ENCODE measurements at places on chromosomes 5 and 9.
A peak's percentile ranks its signal among the peaks of the same experiment; 100 is the strongest.

DNA sequence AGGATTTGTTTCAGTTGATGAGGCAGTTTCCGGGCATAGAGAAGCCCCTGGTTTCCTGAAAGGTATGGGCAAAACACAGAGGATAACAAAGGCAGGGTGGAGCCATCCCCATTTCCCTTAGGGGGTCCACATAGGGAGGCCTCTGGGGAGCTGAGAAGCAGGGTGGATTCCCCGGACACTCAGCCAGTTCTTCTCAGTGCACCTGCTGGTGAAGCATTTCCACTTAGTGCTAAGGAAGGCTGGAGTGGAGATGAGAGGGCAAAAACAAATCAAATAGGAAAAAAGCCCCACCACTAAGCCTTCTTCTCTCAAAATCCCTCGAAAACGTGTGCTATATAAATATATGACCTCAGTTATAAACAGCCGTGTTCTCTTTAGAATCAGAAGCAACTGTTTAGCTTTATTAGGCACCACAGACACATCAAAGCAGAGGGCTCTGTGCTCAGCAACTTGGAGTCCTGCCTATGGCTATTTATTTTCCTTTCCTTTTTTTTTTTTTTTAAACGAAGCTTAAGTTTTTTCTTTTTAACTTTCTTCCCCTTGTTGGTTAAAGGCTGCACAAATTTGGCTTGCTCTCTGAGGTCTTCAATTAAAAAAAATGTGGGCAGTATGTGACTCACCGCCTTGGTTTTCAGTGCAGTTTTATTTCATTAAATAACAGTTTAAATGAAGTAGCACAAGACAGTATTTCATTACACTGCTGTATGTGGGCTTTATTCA lies 67.7 kb downstream of the PRDM6 start:
- no peak for DNase-seq

DNA sequence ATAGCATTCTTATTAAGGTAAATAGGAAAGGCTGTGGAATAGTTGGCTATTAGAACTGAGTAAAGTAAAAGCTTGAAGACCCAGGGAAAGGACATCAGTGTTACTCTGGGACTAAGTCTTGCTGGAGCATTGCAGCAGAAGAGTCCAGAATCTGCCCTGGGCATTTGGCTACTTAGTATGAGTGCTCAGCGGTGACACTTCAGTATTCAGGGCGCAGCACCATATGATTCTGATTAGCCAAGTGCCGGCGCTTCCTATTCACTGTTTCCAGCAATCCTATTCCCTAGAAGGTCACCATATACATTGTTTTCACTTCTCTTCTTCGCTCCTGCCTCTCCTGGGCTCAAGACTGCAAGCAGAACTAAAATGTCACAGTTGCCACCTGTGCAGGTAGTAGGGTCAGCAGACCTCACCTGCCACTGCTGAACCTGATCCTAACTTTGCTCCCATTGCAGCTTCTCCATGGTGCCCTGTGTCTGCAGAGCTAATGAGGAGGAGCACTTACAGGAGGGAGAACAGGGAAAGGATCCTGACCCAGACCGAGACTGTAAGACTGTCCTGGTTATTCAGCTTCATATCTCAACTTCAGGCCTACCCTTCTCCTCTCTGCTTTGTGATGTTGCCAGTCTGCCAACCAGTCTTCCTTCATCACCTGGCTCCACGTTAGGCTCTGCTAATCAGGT lies 313.6 kb upstream of the PIK3R1 start:
- DNase-seq, result no peak

DNA sequence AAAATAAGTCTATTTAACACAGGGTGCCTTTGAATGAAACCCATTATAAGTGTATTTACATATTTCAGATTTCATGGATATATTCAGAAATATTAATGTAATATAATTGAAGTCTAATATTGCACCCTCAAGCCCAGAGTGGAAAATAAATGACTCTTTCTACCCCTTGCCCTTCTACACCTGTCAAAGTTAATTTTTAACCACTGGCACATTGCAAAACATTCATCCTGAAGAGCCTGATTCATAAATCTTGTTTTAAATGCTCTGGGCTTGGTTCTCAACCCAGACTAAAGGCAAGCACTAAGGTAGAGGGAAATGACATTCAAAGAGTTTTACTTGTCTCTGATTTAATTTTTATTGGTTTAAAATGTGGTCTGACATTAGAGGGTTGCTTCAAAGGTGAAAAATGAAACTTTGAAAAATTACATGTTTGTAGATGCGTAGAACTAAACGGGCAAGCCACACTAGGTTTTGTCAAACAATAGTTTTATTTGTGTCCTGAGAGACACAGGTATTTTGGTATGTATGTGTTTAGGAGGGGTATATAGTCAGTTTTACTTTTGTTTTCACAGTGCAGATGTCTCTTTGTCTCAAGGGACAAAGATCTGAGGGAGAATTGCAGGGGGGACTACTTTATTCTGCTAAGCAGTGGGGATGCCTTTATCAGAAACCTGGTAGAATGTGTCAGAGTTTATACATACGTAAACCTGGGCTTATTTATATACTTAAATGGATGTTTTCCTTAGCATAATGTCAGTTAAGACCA lies 69.7 kb downstream of the PIK3R1 start:
- no peak for DNase-seq

DNA sequence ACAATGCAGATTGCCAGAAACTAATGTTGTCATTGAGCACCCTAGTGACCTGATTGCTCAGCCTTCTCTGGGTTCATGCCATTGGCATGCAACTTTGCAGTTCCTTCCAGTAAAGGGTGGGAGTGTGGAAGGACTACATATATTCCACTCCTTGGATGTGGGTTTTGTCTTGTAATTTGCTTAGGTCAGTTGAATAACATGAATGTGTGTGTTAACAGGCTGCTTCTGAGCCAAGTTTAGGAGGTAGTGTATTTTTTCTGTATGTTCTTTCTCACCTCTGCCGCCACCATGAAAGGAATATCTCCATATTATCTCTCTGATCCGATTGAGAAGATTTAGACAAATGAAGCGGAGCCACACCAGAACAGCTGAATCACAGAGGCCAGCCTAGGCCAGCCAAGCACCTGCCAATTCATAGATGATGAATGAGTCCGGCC lies 1929.6 kb upstream of the CDH6 start:
- DNase-seq, result no peak

GRCh38 chr9:98442114-98442513 lies 186.7 kb upstream of the TBC1D2 start:
- no peak for DNase-seq

DNA sequence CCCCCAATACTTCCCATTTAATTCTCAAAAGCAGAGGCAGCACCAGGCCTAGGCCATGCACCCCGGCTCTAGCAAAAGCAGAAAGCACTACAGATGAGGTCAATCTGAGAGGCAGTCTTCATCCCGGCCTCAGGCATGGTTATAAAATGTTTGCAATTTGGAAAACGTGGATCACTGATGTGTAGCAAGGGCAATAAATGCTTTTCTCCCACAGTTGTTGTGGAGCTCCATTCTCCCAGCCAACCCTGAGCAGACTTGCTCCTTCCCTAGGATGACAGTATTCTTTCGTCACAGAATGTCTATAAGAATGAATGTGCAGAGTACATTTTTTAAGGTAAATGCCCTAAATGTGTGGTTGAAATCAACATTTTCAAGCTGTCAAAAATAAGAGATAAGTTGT lies 157.3 kb upstream of the DAPK1 start:
- no peak for DNase-seq

- no peak for DNase-seq
These were observed 5.7 kb downstream of the MAPKAP1 start for GRCh38 chr9:125701351-125701750.

GRCh38 chr5:141420855-141421488 lies at the start of gene PCDHGA11:
Gene PCDHGA11, plus strand, starts transcription at chr5:141421051. Its CDS starts 177 bp downstream, at chr5:141421228.
- no peak for DNase-seq

- no peak for DNase-seq
These were observed 1.4 kb downstream of the SNX18 start for GRCh38 chr5:54518818-54519508.

- no peak for DNase-seq
These were observed 361.1 kb downstream of the MAN2A1 start for GRCh38 chr5:110050640-110051345.

DNA sequence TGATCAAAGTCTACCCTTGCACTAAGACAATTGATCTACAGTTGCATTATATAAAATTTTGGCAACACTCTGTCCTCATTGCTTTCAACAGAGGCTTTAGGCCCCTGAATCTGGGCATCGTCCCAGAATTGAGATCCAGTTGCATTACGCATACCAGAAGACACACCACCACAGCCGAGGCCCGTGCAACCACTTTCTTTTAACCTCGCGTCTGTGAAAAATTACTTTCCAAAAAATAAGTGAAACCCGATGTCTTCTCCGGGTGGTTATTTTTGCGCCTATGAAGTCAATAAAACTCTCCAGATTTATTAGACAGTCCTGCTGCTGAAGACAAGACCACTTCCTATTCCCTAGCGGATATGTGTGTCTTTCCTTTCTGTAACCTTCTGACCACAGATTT lies 52.1 kb upstream of the NFIB start:
- no peak for DNase-seq

DNA sequence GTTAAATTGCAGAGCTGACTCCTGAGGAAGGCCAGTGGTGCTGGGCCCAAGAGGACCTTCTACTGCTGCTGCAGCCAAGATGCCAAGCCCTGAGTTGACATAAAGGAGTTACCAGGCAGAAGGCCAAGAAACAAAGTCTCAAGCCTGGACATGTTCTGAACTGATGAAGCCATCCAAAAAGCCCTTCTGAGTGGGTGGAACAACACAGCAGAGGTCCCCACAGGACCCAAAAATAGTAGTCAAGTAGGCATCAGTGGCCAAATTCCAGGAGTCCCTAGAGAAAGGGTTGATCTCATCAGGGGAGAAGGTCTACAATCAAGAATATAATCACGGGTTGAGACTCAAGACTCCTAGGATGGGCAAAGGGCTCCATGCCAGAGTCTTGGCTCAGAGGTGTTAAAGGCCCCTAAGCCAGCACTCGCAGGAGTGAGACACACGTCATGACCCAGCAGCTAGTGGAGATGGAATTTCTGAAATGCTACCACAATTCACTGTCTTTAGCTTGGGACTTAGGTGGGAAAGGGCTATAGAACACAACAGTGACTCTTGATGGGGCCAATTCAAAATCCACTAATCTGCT lies 119.7 kb downstream of the FANCC start:
- no peak for DNase-seq

- DNase-seq, result no peak
These were observed 169.9 kb downstream of the NNT start for GRCh38 chr5:43772764-43773477.

GRCh38 chr9:100401042-100401441 lies 25.9 kb upstream of the MSANTD3 start:
- DNase-seq, result no peak

DNA sequence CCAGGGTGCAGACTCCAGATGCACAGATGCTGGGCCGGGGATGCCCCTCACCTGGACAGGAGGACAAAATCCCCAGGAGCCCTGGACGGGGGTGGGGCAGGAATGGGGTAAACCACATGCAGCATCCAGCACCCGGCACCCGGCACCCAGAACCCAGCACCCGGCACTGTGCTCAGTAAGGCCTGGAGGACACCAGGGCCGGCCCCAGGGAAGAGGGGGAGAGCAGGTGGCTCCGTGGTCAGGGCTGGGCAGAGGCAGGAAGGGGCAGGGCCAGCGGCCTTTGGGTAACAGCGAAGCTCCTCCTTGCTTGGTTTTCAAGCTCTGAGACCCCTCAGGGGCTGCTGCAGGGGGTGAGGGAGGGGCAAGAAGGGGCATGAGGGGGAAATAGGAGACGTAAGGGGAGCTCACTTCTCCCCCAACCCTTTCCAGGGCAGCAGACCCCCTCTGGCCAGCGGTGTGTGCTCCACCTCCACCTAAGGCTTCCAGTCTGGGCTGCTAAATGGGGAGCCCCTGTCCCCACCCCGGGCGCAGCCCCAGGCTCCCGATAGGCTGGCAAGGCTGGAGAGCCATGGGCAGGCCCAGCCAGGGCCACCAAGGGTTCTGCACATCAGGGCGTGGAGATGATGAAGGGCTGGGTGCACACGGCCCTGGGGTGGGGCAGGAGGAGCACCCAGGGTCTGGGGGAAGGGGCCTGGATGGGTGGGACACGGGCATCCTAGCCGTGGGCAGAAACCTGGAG lies 17.8 kb upstream of the SLC6A19 start:
- DNase-seq, result no peak

DNA sequence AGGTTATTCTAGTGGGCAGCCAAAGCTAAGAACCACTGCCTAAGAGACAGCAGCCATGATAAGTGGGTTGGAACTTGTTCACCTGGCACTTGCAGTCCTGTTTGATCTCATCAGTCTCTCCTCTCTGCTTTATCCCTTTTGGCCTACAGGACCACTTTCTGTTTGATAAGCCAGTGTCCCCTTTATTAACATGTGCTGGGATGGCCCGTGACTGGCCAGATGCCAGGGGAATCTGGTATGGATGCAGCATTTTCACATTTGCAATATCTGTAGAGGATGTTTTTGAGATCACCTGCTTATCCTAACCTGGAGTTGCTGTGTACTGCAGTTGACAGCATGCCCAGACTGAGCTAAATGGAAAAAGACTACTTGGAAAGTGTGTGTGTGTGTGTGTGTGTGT lies 23.6 kb downstream of the CKMT2 start:
- no peak for DNase-seq

- peak; percentile 22 for DNase-seq
These were observed 153.3 kb downstream of the CARTPT start for GRCh38 chr5:71872311-71872864.

DNA sequence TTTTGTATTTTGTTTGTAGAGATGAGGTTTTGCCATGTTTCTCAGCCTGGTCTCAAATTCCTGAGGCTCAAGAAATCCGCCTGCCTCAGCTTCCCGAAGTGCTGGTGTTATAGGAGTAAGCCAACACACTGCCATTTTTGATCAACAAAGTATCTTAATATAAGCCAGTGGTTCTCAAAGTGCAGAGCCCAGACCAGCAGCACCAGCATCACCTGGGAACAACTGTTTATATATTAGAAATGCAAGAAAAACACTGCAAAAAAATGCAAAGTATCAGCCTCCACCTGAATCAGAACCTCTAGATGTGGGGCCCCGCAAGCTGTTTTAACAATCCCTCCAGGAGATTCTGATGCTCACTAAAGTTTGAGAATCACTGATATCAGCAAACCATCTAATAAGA lies 6.2 kb downstream of the IL17B start:
- no peak for DNase-seq

DNA sequence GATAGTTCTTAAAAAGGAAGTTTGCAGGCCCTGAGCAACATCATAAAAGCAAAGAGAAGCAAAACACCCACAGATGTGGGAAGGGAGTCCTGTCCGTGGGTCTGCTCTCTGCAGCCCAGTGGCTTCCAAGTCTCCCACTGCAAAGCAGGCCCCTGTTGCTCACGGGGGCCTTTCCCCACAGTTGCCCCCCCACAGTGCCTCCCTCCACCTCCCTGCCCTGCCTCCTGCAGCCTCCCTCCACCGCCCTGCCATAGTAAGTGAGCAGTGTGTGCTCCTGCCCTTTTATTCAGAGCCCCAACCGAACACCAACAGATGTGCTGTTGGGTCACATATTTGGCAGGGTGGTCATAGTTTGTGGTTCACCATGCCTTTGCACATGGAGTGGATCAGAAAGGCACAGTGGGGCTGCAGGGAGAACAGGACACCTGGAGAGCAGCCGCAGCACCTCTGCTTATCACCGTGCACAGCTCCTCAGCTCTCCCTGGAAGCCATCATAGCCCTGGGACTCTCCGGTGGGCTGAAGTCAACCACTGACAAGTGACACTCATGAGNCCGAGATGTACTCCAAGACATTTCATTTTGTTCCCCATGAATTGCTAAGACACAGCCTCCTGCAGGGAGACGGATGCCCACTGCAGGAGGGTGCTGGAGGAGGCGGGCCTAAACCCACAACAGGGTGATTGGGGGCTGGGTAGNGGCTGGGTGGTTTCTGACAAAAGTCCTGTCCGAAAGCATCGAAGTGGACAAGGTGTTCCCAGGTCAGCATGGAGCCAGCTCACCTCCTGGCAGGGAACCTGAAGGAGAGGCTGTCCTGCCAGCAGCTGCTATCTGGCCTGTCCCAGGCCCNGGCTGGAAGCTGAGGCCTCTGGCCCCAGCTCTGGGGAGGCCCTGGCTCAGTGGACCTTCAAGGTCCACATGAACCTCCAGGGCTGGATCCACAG lies 278.9 kb downstream of the GADD45G start:
- DNase-seq, result no peak
